ENCODE measurements at places on chromosomes 2 and 18.

DNA sequence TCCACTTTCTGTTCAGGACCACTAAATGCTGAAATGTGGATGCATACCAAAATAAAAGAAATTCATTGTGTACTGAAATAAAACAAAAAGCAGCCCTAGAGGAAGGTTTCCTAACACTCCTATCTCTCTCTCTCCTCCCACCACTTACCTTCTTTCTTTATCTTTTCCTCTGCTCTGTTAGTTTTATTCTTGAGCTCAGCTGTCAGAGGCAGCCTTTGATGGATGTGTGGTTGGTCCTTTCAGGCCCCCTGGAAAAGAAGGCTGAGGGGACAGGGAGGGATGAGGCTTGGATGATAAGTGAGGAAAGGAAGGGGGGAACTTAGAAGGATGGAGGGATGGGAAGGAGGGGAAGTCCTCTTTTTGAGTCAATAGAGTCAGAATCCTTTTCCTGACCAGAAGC, 47.6 kb downstream of the DHRS9 start:
- no peak for DNase-seq

DNA sequence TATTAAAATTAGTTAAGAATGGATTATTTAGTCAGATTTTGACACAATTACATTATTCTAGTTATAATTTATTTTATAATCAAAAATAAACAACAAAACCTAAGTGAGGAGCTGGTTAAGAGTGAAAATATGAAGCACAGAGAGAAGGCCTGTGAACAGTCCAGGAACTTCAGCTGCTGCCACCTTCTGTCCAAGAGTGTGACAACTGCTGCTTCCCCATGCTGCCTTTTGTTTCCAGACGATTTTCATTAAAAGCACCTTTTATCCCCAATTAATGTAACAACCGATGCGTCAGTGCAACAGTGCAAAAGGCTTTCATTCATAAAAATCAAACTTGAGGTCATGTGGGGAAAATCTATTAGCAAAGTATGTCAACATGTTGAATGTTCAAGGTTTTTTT, 363.6 kb downstream of the CTNNA2 start:
- no peak for DNase-seq

DNA sequence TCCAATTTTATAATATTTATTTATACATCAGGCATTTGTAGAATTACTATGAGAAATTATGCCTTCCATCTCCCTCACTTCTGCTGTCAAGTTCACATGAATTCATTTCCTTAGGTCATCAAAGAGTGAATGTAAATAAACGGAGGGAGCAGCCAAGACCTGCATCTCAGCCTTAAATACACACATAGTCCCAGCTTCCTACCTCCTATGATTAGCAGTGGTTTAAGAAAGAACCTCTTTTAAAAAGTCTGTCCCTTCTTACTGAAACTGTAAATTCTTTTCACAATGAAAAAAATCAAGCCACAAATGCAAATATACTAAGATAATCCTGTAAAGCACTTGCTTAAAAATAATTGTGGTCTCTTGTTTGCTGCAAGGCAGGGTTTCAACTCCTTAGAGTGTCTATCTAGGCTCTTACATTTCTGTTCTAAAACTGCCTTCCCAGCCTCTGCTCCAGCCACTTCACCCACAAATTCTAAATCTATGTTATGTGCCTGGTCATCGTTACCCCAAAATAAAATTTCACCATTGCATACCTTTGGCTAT, 532.7 kb upstream of the FSHR start:
- DNase-seq, result no peak

DNA sequence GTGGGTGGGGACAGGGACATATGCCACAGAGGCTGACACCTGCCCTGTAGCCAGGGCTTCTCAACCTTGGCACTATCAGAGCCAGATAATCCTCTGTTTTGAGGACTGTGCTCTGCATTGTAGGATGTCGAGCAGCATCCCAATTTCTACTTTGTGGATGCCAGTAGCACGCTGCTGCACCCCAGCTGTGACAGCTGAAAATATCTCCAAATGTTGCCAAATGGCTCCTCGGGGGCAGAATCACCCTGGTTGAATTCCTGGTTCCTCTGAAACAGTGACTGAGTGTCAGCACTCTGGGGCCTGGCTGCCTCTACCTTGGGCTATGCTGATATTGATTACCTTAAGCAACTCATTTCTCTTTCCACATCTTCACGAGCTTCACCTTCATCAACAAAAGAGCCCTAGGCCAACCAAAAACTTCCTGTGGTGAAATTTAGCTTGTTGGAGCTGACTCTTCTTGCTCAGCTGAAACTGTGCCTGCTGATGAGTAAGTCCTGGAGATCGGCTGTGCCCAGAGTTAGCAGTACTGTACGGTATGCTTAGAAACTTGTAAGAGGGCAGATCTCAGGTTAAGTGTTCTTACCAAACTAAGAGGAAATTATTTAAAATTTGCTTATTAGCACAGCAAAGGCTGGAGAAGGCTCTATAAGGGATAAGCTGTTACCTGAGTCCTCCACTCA, 138.1 kb downstream of the SEPTIN10 start:
- no peak for DNase-seq

DNA sequence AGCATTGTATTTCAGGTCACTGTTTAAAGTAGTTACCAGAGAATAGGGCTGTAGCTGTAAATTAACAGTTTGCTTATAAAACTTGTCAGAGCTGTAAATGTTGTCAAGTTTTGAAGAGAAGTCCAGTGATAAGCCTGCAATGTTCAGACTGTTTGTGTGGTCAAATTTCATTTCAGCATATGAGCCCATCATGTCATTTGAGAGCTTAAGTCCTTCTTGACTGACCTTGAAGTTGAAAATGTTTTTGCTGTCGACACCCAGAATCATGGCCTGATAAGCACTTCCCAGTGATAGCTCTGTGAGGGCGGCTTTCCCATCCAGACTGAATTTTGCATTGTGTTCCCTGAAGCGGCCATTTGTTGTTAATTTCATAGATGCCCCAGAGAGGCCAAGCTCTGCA, 32.4 kb downstream of the APOB start:
- DNase-seq, result no peak

GRCh38 chr2:120209427-120210269, 13.6 kb downstream of the TMEM185B start:
- no peak for DNase-seq

GRCh38 chr2:28956415-28956826, 24.7 kb upstream of the TOGARAM2 start:
- peak; percentile 33 for DNase-seq

GRCh38 chr2:26756337-26756736, 7.7 kb upstream of the SLC35F6 start:
- peak; percentile 60 for DNase-seq
